ENCODE measurements at places on chromosomes 5 and 9.

GRCh38 chr5:31244921-31245320 lies 51.4 kb downstream of the CDH6 start:
- H3K27me3 ChIP-seq = no peaks in the 10 kb centered on the region
- no peaks in the 10 kb centered on the region for H3K4me1 ChIP-seq
- no peak overlapping the region for H3K27ac ChIP-seq
- no peak overlapping the region for H3K4me3 ChIP-seq
- no peaks in the 10 kb centered on the region for H3K36me3 ChIP-seq

GRCh38 chr9:8365466-8366160 lies 566.0 kb upstream of the DMAC1 start:
- H3K4me3 ChIP-seq = no peak overlapping the region
- H3K27ac ChIP-seq = no peak overlapping the region
- no peaks in the 10 kb centered on the region for H3K27me3 ChIP-seq
- no peaks in the 10 kb centered on the region for H3K4me1 ChIP-seq

DNA sequence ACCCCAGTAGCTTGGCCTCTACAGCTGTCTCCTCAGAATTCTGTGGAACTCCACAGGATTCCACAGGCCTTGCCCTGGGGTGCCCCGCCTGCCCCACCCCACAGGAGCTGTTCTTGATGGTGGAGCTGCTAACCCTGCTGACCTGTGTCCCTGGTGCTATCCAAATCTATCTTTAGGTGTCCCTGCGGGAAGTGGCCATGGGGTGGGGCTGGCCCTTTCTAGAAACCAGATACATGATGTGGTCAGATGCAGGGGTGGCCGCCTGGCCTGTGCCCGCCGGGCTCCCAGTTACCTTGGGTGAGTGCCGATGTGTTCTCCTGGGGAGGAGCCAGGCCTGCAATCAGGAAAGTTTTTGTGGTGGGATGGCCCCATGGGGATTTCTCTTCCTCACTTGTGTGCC lies 34.2 kb downstream of the WNK2 start:
- H3K27ac ChIP-seq = no peak overlapping the region
- no peaks in the 10 kb centered on the region for H3K36me3 ChIP-seq
- no peak overlapping the region for H3K4me3 ChIP-seq
- H3K27me3 ChIP-seq = no peaks in the 10 kb centered on the region
- H3K4me1 ChIP-seq = peaks cover 24% of the 10 kb centered on the region
- DNase-seq = no peak

DNA sequence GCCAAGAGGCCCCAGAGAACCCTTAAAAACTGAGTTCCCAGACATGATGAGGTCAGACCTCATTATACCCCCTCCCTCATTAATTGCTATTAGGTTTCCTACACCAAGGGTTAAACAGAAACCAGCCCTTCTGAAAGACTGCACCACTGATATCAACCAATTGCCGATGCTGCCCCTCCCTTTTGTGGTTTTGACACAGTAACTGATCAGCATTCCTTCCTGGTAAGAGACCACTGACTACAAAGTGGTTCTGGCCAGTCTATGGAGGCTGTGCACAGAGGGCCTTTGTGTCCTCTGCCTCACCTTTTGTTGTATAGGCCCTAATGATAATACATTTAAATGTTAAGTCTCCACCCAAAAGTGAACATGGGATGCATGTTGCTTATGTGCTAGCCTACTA lies 201.5 kb downstream of the FRMD3 start:
- H3K36me3 ChIP-seq = no peaks in the 10 kb centered on the region
- H3K27me3 ChIP-seq = no peaks in the 10 kb centered on the region
- H3K4me1 ChIP-seq = no peaks in the 10 kb centered on the region
- no peak overlapping the region for H3K4me3 ChIP-seq
- no peak for DNase-seq

Measured in Peyer's patch (tissue), 4 donors.